SHP77 (cell line): ENCODE measurements at places on chromosomes 7 and 10.
A peak's percentile ranks its signal among the peaks of the same experiment; 100 is the strongest.

DNA sequence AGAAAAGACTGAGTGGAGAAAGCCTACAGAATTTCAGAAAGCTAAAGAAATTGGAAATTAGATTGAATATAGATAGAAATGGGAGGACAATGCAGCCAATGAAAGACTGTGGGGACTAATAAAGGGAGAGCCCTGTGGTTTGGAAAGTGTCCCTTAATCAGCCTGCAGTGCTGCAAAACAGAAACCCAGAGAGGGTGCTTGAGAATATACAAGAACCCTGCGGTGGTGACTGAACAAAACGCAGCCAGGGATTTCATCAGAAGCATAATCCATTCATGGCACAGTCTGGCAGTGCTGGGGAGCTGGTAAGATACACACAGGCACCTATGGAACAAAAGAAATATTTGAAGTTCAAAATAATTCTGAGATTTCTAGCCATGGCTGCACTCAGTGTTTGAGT is 19.1 kb downstream of the CEP41 start:
- no peak for DNase-seq

DNA sequence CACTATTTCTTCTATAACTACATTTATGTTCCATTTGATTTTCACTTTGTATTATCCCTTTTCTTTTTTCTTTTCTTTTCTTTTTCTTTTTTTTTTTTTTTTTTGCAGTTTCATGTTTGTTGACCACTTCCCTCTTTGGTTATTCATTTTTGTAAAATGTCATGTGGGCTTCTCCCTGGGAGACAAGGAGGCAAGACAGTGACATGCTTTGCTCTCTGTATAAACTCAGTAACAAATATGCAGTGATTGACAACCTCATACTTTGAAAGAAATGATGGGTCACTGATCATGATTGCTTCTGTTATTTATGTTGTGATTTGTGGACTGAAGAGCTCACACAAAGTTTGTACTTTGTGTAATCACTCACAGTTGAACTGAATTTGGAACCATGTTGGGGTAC is 90.2 kb upstream of the ABI1 start:
- DNase-seq, result no peak

DNA sequence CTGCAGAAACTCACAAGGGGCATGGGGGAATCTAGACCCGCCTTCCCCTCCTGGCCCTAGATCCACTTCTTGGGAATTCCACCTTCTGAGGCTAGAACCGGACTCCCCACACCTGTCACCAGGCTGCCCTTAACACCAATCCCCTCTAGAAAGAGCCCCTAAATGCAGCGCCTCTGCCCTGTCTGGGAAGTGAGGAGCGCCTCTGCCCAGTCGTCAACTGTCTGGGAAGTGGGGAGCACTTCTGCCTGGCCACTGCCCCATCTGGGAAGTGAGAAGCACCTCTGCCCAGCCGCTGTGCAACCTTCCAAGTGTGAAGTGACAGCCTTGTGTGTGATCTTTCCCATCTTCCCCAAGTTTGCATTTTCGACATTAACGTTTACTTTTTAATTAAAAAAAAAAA is 8.8 kb downstream of the RCC1L start:
- no peak for DNase-seq

- no peak for DNase-seq
These were observed 66.4 kb downstream of the EEPD1 start for GRCh38 chr7:36219429-36219828.

DNA sequence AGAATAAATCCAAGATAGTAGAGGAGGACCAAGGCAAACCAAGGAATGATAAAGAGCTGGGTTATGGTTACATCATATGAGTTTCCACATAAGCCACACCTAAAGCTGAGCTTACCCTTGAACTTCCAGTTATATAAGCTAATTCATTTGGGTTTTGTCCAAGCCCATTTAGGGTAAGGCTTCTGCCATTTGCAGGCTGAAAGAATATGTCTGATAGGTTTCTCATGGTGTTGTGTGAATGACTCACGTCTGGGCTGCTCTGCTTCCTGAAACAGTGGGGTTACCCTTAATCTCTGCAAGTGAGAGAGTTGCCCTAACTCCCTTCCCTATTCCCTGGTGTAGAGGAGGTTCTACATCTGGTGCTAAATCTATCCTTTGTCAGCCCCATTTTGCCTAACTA is 60.8 kb downstream of the PTTG1IP2 start:
- DNase-seq, result no peak

DNA sequence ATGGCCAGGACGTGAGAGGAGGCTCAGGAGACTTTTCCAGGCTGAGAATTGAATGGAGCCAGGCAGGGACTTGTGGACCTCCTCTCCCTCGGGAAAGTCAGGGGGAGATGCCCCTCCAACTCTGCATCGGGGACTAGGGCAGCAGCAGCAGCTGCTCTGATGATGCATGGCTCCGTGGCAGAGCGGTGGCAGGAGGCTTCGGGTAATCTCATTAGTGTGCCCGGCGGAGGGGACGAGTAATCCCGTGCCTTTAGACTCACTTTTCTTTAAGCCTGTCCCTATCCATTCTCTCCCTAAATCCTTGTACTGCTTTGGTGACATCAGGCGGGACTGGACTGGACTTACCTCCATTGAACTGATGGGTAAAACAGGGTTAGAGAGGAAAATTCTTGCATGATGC is 75.1 kb downstream of the ZMIZ1 start:
- DNase-seq, result no peak

- DNase-seq, result peak; percentile 23
These were observed 740 bp downstream of the ANXA7 start for GRCh38 chr10:73413108-73413527.

DNA sequence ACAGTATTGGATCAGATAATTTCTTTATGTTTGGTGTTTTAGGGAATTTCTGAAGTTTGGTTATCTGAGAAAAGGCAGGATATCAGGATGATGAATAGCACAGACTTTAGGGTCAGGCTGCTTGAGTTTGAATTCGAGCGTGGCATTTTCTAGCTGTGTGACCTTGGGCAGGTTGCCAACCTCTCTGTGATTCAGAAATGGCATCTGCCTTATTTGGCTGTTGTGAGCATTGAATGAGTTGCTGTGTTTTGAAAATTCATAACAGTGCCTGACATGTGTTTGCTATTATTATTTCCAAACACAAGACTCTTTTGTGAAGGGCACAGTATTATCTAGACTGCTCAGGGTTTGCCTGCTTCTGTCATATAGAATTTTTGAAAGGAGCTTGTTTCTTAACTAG is 66.9 kb downstream of the NXPH1 start:
- DNase-seq, result peak; percentile 23
